ENCODE measurements at places on chromosomes 6 and 20. TPM values are rescaled to one million over a fixed set of nuclear protein-coding genes. Genes with fewer than 3 reads are reported as not detected.

GRCh38 chr6:73108949-73109348, 116.3 kb downstream of the KHDC1L start:
- no peak for DNase-seq

DNA sequence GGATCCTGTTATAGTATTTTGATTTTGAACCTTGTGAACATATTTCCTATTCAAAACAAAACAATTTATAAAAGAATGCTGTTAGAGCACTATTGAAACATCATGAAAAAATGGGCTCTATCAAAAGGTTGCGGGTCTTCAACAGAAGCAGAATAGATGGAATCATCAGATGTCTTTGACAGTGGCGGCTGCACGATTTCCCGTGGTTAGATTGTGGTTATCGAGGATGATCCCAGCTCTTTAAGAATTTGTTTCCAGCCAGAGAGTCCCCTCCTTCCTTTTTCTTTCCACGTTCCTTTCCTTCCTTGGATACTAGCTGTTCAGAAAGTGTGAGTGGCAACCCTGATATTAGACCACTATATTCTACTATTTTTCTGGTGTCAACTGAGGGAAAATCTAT, 163.4 kb downstream of the FARS2 start:
- no peak for DNase-seq

- no peak for DNase-seq
Observed at GRCh38 chr6:135722190-135722589, 129.3 kb upstream of the PDE7B start.

DNA sequence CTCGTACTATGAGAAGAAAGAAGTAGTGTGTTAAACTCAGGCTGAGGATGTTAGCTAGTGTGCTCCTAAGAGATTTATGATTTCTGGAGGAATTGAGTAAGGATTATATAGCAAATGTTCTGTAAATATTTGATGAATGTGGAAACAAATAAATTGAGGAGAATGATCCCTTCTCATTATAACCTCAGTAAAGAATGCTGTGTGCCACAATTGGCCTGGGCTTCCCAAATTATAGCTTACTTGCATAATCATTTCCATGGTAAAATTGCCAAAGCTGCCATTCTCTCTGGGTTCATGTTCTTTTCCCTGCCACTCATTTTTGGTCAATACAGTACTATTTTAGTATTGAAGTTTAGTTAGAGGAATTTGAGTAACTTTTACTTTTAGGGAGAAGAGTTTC, 128.5 kb downstream of the FLRT3 start:
- no peak for DNase-seq

- no peak for DNase-seq
Observed at GRCh38 chr6:106439459-106439858, 78.9 kb downstream of the CRYBG1 start.

Gene IL17F
- not detected for total RNA-seq

Gene ID4
- 0.10 TPM for total RNA-seq

Gene PKIG
- 20.1 TPM for total RNA-seq

Gene ATP5F1E
- total RNA-seq = 72.8 TPM

Gene ALDH8A1
- 1.4 TPM for total RNA-seq

Gene RBBP8NL
- total RNA-seq = 0.59 TPM

Gene SNX9
- total RNA-seq = 42.5 TPM
